ENCODE measurements at places on chromosomes 1 and 21.
A peak's percentile ranks its signal among the peaks of the same experiment; 100 is the strongest.

DNA sequence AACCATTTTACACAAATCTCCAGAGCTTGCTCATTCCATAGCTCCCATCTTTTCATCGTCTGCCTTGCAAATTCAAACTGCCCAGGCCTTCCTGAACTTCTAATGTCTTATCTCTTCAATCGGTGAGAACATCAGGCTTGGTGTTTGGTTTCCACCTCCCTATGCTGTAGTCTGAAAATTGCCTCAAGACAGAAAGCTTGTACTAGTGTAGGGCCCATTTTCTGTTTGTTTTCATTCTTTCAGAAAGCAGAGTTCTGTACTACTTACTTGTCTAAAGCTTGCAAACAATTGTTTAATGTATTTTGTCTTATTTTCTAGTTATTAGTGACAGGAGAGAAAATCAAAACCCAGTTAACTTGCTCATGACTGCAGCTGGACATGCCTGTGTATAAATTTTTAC, 16.8 kb downstream of the HOOK1 start:
- no peak for DNase-seq

GRCh38 chr1:228463559-228464455, 23.4 kb upstream of the RNF187 start:
- no peak for DNase-seq

DNA sequence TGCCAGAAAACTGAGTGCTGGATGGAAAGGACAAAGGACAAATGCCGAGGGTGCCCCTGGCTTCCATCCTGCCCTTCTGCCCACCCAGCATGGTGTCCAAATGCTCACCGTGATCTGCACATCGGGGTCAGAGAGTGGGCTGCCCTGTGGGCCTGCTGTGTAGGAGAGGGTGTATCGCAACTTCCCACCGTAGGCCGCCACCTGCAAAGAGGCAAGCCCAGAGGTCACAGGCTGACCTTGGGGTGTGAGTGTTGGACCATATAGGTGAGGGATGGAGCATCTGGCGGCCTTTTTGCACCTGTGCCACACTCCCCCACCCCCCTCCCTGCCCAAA, 53.5 kb downstream of the LDLRAD2 start:
- no peak for DNase-seq

DNA sequence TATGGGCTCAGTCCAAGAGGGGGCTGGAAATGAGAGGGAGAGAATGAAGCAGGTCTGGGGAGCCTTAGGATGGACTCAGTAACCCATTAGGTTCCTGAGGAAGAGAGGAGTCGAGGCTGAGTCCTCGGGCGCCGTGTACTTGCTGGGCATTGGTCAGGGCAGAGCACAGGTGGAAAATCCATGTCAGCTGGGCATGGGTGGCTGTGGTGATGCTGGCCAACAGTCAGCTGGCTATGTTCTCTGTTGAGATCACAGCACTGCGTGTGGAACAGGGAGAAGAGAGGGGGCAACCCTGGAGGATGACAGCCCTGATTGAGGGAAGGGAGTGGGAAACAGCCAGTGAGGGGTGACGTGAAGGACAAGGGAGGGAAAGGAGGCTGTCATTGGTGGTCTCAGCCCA, 43.1 kb upstream of the CLSTN1 start:
- no peak for DNase-seq

DNA sequence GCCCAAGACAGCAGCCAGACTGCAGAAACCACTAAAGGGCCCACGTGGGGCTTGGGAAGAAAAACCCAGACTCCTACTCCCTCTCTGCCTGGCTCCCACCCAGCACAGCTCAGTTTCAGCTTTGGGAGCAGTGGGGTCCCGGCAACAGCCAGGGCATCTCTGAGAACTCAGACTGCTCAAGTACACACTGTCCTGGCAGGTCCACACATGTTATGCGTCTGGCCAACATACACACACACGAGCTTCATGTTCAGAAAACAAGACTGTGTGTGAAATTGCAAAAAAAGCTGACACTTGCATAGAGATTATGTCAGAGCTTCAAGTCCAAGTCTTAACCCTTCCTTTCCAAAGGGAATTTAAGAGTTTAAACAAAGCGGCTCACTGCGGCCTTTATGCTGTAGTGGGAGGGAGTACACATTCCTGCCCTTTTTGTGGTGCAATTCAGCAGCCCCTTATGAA, 136.6 kb upstream of the CD34 start:
- no peak for DNase-seq

DNA sequence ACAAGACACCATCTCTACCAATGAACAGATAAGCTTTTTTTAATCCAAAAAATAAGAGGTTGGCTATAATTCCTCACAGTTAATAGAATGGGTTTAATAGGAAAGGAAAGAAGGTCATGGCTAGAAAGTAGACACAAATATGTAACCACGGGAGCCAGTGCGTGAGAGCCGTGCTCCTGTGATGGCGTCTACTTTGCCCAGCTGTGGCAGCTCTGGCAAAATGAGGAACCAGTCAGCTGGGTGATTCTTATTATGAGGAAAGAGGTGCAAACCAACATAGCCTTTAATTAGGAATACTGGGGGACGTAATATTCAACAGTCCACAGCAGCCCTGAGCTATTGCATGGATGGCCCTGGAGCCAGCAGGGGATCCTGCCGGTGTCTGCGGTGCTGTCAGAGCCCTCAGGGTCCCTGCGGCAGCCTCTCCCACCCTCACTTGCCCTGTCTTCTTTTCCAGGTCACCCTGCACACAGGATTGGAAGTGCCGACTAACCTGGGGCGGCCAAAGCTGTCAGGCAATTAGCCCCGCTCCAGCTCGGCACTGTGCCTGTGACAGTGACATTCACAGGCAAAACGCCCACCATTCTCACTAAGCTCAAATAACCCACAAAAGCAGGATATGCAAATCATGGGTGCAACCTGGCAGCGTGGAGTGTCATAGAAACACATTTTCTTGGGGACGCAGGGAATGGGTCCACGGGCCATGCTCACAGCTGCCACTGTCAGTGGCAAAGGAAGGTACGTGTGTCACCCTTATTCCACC, 25.9 kb upstream of the GNPAT start:
- no peak for DNase-seq

DNA sequence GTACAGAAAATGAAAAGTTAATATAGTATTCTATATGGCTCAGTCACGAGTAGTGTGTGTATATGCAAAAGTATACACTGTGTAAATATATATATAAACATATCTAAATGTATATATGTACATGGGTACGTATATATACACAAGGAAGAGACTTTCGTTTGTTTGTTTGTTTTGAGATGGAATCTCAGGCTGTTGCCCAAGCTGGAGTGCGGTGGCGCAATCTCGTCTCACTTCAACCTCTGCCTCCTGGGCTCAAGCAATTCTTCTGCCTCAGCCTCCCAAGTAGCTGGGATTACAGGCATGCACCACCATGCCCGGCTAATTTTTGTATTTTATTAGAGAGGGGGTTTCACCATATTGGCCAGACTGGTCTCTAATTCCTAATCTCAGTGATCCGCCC, 16.4 kb downstream of the IL12RB2 start:
- no peak for DNase-seq

- DNase-seq = no peak
Observed at GRCh38 chr1:77361621-77362020, 79.8 kb downstream of the AK5 start.

- DNase-seq = no peak
Observed at GRCh38 chr1:241839369-241839979, 8.5 kb upstream of the EXO1 start.

DNA sequence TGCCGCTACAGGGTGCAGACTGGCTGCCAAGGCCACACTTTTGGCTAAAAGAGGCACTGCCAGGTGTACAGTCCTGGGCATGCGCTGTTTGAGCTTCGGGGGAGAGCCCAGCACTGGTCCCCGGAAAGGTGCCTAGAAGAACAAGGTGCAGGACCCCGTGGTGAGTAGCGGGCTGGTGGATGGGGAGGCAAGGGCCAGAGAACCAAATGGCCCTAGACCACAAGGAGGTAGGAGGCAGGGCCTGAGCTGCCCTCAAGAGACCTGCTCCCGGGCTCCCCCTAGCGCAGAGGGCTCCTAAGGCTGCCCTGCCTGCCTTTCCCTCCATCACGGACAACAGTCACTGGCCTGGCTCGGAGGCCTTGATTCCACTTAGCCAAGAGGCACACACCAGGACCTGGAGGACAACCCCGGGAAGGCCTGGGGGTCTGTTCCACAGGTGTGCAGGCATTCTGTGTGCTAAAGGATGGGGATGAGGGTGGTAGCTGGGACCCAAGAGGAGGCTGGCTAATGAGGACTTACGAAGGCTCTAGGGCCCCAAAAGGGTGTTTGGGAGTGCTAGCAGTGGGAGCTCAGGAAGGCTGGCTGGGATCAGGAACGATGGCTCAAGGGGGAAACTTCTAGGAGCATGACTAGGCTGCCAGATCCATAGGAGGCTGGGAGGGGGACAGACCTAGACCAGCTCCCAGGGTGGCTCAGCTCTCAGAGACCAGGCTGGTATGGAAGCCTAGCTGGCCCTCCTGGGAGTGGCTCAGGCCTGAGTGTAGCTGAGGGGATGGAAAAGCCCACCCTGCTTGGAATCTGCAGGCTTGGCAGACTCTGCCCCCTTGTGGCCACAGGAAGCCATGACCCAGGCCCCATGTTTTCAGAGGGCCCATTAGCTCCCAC, 742 bp downstream of the ARTN start:
- DNase-seq = no peak

- no peak for DNase-seq
Observed at GRCh38 chr1:19366599-19367536, 54.7 kb downstream of the SLC66A1 start.

DNA sequence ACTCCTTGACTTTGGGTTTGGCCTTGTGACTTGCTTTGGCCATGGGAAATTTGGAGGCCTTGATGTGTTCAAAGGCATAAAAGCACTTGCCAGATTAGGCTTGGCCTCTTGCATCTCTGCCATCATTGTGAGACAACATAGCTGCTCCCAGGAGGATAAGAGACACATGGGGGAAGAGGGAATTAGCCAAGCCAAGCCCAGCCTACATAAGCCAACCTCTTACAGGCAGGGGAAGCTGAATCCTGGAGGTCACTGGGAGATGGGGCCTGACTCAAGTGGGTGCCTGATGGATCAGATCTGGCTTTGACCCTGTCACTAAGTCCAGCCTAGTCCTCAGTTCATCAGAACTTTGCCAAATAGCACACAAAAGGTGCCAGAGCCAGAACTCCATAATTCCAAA, 37.6 kb upstream of the HMGB4 start:
- no peak for DNase-seq

- no peak for DNase-seq
Observed at GRCh38 chr1:6497215-6497866, 5.9 kb upstream of the PLEKHG5 start.

- DNase-seq = no peak
Observed at GRCh38 chr1:236303675-236304074, 21.9 kb upstream of the ERO1B start.

DNA sequence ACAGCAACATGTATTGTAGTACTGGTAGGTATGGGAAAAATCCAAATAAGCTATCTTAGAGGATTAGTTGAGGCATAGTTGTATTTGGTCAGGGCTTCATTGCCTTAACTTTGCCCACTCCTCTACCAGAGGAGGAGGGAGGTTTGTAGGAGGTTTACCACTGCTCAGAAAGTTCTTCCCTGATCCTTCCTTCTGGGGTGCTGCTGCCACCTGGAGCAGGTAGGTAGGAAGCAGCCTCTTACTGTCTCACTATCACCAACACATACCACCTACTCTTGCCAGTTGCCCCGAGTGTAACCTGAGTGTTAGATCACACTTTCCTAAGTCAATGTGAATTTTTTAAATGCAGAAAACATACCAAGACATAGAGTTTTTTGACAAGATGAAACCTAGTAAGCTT, 24.1 kb upstream of the ZSWIM5 start:
- DNase-seq = no peak

GRCh38 chr1:167601442-167602383, 28.3 kb upstream of the RCSD1 start:
- no peak for DNase-seq

DNA sequence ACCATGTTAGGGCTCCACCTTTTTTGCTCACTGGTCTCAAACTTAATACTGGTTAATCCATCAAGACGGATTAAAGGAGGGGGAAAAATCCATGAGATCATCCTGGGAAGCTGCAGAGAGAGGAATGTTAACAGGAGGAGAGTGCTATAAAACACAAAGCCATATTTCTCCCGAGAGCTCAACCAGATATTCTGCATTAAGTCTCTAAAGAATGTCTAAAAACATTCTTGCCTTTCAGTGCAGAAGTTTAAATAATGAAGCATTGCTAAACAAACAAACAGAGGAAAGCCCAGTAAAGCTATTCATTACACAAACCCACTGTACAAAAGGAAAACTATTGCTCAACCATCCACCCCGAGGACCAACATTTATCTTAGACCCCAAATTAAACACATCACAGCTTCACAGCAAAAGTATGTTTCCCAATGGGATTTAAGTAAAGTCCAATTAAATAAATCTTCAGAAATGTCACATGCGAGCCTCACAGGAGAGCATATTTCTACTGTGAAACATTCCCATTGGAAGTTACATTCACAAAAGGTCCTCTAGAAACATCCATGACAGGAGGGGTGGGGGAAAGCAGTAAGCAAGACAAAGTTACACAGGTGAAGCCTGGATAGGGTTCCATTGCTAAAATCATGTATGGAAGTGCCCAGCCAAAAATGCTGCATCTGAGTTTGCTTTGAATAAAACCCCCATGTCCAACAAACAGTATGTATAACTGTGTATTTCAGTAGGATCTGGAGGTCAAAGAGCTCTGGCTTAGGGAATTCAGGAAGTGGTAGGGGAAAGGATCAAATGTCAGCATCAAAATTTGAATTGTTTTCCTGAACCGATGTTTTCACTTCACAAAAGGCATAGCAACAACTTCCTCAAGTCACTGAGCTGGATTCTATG, 23.3 kb downstream of the DUSP10 start:
- DNase-seq = no peak

DNA sequence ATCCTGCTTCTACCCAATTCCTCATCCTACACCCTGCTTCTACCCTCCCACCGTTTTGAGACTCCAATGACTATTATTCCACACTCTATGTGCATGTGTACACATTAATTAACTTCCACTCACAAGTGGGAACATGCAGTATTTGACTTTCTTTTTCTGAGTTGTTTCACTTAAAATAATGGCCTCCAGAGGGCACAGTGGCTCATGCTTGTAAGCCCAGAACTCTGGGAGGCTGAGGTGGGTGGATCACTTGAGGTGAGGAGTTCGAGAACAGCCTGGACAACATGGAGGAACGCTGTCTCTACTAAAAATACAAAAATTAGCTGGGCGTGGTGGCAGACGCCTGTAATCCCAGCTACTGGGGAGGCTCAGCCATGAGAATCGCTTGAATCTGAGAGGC, 464.8 kb downstream of the PTBP2 start:
- no peak for DNase-seq

DNA sequence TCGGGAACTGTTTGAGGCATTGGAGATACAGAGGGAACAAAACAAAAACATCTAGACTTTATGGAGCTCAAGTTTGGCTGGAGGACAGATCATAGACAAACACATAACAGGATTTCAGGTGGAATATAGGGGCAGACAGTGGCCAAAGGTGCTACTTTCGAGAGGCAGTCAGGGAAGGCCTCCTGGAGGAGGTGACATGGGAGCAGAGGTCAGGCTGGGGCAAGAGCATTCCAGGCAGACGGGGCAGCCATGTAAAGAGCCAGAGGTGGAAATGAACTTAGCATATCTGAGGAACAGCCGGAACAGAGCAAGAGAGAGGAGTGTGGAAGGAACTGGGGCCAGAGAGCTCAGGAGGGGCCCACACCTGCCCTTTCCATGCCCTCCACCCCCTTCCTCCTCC, 122.3 kb downstream of the DMRTB1 start:
- DNase-seq = peak; percentile 48

- no peak for DNase-seq
Observed at GRCh38 chr1:222167111-222167510, 380.8 kb downstream of the HHIPL2 start.

GRCh38 chr21:44065428-44065827, 41.8 kb upstream of the PWP2 start:
- DNase-seq = no peak

- DNase-seq = no peak
Observed at GRCh38 chr1:228400692-228401454, 5.8 kb downstream of the TRIM11 start.
